ENCODE measurements at places on chromosomes 16 and 17.

DNA sequence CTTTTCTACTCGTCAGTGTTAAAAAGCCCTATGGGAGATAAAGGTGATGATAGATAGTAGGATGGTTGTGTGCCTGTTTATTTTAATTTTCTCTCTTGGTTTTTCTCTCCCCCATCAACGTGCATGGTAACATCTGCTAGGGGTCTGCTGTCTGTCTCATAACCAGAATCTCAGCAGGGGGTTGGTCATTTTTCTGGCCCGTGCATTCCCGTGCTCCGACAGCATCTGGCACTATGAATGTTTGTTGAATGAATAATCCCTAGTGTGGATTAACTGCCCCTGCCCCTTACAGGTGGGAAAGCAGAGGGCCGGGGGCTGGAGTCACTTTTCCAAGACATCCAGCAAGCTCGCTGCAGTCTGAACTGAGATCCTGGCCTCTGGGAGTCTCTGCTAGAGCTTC, 6.3 kb downstream of the CA5A start:
- DNase-seq = no peak

GRCh38 chr17:82275326-82275725, 1.8 kb upstream of the CSNK1D start:
- DNase-seq = peak; percentile 36

GRCh38 chr16:2085669-2086068, 37.9 kb downstream of the TSC2 start:
- DNase-seq = no peak

- no peak for DNase-seq
Observed at GRCh38 chr17:49760932-49761558, 2.9 kb downstream of the FAM117A start.

DNA sequence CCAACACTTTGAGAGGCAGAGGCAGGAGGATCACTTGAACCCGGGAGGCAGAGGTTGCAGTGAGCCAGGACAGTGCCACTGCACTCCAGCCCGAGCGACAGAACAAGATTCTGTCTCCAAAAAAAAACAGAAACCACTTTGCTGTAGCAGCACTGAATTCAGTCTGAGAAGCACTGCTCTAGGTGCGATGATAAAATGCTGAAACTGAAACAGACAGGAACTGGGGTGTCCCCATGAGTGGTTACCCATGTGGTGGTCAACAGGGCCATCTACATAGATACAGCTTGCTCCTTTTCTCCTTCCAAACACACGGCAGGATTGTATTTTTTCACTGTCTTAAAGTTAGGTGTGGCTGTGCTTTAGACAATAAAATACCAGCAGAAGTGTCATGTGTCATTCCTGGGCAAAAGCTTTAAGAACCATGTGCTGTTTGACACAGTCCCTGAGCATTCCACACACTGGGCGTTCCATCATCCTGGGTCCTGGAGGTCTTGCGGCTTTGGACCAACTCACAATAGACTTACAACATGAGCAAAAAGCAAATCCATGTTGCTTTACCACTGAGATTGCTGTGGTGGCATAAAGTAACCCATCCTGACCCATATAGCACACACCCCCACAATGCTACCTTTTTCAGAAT, 11.5 kb downstream of the GAS7 start:
- DNase-seq = no peak

DNA sequence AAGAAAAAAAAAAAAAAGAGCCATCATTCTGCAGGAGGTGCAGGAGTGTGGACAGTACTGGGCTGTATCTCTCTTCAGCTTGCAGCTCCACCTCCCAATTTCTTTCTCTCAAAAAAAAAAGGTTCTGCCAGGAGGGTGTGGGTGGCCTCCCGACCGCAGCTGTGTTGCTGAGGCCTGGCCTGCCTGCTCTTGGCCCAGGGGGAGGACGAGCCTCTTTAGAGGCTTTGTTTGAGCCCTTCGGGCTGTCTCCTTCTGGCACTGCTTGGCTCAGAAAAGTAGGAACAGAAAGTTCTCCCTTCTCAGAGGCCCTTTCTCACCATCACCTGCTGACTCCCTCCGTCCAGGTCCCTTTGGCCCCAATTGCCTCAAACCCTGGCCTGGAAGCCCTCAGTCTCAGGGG, 22.2 kb upstream of the C17orf107 start:
- peak; percentile 94 for DNase-seq

DNA sequence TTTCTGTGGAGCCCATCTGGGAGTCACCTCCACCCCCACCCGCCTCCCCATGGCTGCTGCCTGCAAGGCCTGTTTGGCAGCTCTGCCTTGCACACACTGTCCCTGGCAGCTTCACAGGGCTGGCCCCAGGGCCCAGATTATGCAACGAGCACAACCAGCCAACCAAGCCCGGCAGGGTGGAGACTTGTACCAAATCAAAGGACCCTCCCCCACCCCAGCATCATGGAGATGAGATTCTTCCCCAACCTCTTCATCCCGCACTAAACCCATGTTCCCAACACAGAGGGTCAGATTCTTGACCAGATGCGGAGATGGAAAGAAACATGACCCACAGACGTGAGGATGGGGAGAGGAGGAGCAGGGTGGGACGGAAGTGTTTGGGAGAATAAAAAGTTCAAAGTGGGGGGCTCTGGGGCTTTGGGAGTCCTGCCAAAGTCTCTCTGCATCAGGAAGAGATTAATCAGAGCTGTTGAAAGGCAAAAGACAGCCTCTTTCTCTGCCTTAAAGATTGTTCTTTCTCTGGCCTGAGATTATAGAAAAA, 3.8 kb downstream of the SMARCD2 start:
- peak; percentile 91 for DNase-seq

DNA sequence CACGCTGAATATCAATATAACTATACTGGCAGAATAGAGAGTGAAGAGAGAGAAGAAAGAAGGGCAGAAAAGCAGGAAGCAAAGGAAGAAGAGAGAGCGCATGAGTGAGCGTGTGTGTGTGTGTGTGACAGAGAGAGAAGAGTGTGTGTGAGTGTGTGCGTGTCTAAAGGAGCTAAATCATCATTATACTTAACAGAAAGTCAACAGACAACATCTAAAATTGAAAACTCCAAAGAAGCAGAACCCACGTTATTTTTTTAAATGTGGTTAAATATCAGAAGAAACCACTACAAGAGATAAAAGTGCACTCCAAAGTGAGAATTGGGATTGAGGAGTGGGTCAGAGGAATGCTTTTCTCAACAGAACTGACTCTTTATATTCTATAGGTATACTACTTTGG, 77.2 kb downstream of the BRIP1 start:
- no peak for DNase-seq

GRCh38 chr16:19307587-19308241, 22.2 kb downstream of the CLEC19A start:
- DNase-seq = no peak

- DNase-seq = no peak
Observed at GRCh38 chr17:29102046-29102445, 59.1 kb downstream of the PIPOX start.

DNA sequence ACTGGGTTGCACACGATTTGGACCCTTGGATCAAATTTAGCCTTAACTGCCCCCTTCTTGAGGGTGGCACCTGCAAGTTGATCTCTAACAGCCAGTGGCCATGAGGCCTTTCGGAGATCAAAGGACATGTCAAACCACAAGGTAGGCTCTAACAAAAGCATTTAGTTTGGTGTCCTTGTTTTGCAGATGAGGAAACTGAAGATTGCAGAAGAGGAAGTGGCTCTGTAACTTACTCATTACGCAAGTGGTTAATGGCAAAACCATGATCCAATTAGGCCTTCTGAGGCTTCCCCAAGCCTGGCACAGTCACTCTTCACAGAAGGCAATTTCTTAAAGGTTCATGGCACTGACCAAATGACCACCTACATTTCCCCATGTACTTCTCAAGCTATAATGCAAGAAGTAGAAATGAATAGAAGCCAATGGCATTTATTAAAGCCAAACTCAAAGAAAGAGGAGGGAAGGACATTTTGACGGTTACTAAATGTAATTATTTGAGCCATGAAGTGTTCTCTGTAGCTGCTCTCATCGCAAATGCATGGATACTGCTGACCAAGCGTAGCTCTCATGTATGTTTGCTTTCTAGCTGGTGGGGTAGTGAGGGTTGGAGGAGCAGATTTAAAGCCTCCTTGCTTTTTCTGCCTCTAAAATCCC, 32.8 kb upstream of the ABCC12 start:
- no peak for DNase-seq

DNA sequence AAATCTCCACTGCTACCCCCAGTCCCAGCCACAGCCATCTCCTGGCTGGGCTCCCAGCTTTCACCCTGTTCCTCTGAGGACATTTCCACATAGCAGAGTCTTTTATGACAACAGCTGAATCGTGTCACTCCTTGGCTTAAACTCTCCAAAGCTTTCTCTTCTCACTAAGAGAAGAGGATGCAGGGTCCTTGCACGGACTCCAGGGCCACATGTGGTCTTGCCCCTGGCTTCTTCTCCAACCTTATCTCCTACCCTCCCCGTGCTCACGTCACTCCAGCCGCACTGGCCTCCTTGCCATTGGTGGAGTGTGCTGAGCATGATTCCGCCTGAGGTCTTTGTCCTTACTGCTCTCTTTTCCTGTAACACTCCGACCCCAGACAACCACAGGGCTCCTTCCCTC, 39.9 kb upstream of the CCDC182 start:
- DNase-seq = no peak

GRCh38 chr17:45368651-45369050, 51.8 kb upstream of the MAP3K14 start:
- DNase-seq = no peak

GRCh38 chr16:85486256-85486915, 126.7 kb upstream of the GSE1 start:
- DNase-seq = no peak

- no peak for DNase-seq
Observed at GRCh38 chr17:81466564-81467472, 45.8 kb downstream of the ACTG1 start.

GRCh38 chr16:82660966-82661365, 34.2 kb downstream of the CDH13 start:
- DNase-seq = no peak

DNA sequence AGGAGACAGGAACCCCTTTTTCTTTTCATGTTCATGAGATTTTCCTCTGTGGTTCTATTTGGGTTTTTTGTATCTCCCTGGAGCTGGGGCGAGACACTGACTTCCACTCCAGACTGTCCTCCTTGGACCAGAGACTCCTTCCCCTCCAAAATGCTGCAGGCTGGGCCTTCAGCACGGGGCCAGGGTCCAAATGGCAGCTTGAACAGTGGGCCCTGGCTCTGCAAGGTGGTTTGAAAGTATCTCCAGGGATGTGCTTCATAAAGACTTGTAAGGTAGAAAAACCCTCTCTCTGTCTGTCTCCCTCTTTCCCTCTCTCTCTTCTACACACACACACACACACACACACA, 236.1 kb downstream of the ZNF423 start:
- DNase-seq = no peak

- no peak for DNase-seq
Observed at GRCh38 chr16:23876256-23876896, 40.6 kb downstream of the PRKCB start.

DNA sequence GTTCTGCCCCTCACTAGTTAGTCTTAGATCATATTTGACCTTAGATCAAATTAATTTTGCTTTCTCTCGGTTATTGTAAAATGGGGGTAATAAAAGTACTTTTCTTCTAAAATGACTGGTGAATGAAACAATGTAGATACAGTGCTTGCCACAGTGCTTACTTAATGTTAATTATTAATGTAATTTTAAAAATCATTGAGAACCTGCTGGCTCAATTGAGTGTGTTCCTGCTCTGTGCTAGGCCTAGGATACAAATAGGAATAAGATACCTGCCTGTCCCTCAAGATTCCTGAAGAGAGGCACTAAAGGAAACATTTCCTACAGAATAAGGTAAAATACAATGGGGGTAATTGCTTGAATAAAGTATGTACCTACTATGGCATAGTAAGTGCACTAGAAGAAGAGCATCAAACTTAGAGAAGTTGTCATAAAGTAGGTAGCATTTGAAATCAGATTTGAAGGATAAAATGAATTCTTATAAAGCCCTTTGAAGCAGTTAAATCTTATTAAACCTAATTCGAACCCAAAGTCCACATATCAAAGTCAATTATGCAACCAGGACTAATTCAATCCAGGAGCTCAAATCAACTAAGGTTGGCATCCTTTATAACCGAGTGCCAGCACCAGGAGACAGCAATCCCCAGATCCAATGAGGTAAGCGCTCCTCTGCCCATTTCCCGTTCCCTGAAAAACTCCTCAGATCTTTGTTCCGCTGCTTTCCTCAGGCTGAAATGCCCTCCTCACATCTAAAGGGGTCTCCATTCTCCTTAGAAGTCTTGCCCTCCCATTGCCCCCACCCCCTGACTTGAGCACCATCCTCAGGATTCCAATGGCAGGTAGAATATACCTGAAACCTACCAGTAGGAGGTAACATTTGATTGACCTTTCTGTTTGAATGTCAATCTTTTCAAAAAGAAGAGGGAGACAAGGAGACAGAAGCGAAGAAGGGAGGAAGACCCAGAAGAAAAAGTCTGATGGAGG, 2.4 kb upstream of the MED13 start:
- no peak for DNase-seq

- no peak for DNase-seq
Observed at GRCh38 chr16:23466162-23466885, 13.3 kb upstream of the COG7 start.

- no peak for DNase-seq
Observed at GRCh38 chr17:20039037-20039436, 29.9 kb downstream of the SPECC1 start.

DNA sequence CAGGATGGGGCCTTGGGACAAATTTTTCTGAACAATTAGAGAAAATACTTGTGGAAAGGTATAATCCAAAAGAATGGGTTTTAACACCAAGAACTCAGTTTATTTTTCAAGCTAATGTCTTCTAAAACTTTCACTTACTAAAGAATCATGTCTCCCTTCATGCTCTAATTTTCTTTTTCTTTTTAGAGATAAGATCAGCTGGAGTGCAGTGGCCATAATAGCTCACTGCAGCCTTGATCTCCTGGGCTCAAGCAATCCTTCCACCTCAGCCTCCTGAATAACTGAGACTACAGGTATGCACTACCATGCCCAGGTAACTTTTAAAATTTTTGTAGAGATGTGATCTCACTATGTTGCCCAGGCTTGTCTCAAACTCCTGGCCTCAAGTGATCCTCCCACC, 5.5 kb downstream of the OR4D1 start:
- DNase-seq = no peak

DNA sequence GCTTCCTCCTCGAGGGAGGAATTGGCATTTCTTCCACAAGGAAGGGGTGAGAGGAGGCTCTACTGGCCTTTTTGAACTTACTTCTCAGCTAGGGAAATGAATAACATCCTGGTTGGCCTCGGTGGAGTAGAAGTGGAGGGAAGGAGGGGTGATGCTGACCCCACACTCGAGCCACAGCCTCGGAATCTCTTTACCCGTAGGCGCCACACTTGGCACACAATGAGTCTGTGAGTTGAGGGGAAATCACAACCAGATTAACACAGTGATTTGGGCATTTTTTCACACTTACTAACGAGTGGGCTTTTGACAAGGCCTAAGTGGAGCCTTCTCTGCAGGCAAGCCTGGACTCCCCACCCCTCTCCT, 47.3 kb upstream of the TBX2 start:
- no peak for DNase-seq

GRCh38 chr17:40022961-40023541, 7.8 kb downstream of the CSF3 start:
- no peak for DNase-seq

All from posterior cingulate gyrus (tissue), 11 donors.